Stimulated activated CD4-positive, alpha-beta T cell treated with anti-CD3 and anti-CD28 coated beads, Interleukin-12 subunit alpha, Interleukin-12 subunit beta, amount 100 ng/mL, for 24 hours (primary cell): ENCODE measurements at places on chromosomes 1 and 21.
A peak's percentile ranks its signal among the peaks of the same experiment; 100 is the strongest.

DNA sequence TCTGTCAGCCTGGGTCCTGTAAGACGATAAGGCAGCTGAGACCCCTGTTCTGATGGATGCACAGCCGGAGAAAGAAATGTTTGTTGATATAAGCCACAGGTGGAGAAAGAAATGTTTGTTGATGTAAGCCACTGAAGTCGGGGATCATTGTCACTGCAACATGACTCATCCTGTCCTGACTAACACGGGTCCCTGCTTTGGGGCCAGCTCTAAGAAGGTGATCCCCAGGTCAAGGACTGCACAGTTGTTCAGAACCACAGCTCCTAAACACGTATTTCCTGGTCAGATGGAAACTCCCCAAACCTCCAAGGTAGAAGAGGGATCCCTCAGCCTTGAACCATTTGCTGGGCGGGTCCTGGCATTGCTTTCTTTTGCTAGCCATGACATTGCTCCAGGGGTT lies 86.4 kb upstream of the IGSF21 start:
- DNase-seq: no peak

- no peak for DNase-seq
These were observed 4.4 kb downstream of the NTPCR start for GRCh38 chr1:232954594-232955365.

DNA sequence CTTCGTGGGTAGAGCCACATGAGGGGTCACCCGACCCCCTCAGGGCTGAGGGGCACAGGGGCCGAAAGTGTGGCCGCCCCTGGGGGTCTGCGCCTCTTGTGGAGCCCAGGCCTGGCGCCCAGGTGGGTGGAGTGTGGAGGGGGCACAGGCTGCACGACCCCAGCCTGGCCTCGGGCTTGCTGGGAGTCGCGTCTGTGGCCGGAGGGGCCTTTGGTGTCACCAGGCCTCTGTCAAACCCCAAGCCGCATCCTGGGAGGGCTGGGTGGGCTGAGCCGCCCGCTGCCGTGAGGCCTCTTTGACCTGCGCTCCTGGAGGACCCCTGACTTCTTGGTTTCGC lies 60.7 kb downstream of the FAAP20 start:
- no peak for DNase-seq

DNA sequence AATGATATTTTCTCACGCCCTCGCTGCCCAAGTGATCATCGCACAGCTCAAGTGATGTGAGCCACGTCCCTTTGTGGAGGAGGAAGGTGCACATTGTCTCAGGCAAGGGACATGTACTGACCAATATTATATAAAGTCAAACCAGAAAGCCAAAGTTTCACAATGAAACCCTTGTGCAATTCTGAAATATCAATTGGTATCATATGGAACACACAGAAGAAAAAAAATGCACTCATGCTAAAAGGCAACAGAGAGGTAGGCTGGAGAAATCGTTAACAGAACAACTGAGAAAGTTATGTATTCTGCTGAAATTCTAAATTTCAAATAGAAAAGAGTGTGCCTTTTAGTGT lies 1.9 kb downstream of the JAM2 start:
- DNase-seq: no peak

GRCh38 chr1:37069406-37069805 lies 35.1 kb upstream of the GRIK3 start:
- no peak for DNase-seq

DNA sequence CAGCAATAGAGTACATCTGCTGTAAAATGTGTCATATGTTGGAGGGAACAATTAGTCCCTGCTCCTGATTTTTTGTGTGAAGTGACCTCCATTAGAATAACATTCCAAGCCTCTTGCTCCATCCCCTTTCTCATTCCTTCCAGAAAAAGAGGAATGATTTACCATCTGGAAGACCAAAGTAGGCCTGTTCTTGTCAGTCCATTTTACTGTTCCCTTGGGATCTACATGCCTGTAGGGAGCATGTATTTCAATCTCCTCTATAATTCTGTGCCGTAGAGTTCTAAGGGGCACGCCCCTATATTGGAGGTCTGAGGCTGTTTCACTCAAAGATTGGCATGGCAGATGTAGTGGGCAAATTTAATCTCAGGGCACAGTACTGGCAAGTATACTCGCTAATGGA lies 48.8 kb upstream of the MAN1A2 start:
- DNase-seq: no peak

GRCh38 chr1:84253891-84254290 lies 47.6 kb upstream of the SAMD13 start:
- DNase-seq: no peak

DNA sequence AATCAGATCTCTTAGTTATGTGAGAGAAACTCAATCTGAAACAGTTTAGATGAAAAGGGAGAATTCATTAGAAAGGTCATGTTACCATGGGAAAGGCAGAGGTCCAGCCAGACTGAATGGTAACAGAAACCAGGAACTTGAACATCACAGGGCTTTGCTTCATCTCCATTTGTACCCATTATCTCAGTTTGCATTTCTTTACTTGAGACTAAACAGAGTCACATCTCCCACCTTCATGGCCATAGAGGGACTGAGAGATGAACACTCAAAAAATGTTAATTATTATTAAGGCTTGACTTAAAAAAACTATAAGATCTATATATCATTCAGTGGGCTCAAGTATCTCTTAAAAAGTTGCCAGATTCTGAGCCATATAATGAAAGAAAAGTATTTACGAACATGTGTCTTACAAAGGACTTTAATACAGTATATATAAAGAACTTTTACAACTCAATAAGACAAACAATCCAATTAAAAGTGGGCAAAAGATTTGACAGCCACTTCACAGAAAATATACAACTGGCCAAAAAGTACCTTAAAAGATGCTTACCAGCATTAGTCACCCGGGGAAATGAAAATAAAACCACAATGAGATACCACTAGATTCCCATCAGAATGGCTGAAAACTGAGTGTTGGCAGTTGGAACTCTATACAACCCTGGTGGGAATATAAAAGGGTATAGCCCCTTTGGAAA lies 13.2 kb downstream of the KYAT3 start:
- no peak for DNase-seq

DNA sequence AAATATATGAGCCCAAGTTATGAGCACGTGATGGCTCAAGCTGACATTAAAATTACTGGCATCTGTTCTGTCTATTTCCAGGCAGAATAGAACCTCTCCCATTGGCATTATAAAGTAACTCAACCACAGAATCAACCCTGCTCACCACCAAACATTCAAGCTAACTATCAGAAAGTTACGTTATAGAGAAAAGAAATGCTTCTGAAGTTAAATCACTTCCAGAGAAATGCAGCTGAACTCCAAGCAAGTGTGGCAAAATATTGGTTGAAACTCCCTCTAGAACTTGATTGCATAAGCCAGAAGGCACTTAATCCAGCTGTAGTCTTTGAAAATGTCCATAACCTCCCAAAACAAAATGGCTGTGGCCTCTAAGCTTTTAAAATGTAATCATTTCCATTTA lies 36.2 kb upstream of the UBE2U start:
- DNase-seq: no peak

GRCh38 chr21:36113647-36114428 lies 21.0 kb upstream of the CBR3 start:
- DNase-seq: no peak

DNA sequence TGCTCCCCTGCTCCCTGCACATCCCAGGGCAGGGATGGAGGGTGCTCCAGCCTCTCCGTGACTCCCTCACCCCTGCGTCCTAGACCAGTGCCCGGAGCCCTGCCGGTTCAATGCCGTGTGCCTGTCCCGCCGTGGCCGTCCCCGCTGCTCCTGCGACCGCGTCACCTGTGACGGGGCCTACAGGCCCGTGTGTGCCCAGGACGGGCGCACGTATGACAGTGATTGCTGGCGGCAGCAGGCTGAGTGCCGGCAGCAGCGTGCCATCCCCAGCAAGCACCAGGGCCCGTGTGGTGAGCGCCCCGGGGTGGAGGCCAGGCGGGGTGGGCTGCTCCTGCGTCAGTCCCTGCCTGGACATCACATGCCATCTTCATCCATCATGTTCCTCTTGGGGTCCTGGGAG lies 22.0 kb downstream of the AGRN start:
- no peak for DNase-seq

GRCh38 chr21:20404915-20405314 lies 593.3 kb upstream of the NCAM2 start:
- DNase-seq: no peak

DNA sequence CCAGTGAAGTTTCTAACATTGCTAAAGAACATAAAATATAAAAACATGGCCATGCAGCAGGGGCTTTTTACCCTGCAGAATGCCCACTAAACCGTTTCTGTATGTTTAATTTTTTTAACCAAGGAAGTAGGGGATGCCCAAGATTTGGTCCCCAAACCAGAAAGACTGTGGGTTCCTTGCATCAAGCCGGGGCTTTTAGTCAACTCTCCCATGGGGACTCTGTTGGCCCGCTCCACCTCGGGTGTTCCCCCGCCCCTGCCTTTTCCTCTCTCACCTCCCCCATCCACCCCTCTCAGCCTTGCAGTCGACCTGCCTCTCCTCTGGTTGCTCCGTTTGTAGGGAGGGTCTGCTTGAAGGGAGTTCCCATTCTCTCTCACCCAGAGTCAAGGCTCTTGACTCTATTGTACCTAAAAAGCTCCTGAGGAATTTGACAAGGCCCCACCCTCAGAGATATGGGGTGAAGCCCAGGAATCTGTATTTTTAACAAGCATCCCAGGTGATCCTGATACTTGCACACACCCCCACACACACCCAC lies 117.5 kb downstream of the TOMM20 start:
- DNase-seq: peak; percentile 63

- DNase-seq: no peak
These were observed 285.3 kb upstream of the C1orf105 start for GRCh38 chr1:172135076-172135672.

DNA sequence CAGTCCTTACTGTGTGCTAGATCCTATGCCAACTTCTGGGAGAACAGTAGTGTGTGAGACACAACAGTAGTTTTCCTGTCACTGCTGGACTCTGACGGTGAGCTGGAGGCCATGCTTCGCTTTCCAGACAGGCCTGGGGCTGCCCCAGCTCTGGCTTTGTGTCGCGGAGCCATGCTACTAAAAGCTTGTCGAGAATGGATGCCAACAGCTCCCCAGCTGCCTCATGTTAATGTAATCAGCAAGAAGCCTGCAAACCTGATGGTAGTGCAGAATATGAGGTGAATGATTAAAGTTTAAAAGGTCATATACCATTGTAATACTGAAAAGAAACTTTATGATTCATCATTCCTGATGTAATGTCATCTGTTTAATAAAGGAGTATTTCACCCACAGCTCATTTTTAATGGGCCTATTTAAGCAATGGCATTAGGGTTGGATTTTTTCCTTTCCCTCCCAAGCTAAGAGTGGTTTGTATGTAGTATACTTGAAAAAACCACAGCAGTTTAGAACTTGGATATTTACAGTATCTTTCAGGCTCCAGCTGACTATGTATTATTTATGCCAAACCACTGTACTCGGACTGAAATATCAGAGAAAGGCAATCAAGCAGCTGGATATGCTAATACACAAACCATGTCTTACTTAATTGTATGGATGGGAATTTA lies 343.0 kb downstream of the NUF2 start:
- DNase-seq: no peak

GRCh38 chr1:227892489-227893299 lies 55.0 kb downstream of the WNT9A start:
- no peak for DNase-seq

- no peak for DNase-seq
These were observed 1.9 kb upstream of the PIGV start for GRCh38 chr1:26785611-26786436.

- DNase-seq: no peak
These were observed 203.3 kb downstream of the LMX1A start for GRCh38 chr1:165153182-165153581.

GRCh38 chr1:228364706-228365213 lies 41.9 kb downstream of the TRIM11 start:
- DNase-seq: no peak

DNA sequence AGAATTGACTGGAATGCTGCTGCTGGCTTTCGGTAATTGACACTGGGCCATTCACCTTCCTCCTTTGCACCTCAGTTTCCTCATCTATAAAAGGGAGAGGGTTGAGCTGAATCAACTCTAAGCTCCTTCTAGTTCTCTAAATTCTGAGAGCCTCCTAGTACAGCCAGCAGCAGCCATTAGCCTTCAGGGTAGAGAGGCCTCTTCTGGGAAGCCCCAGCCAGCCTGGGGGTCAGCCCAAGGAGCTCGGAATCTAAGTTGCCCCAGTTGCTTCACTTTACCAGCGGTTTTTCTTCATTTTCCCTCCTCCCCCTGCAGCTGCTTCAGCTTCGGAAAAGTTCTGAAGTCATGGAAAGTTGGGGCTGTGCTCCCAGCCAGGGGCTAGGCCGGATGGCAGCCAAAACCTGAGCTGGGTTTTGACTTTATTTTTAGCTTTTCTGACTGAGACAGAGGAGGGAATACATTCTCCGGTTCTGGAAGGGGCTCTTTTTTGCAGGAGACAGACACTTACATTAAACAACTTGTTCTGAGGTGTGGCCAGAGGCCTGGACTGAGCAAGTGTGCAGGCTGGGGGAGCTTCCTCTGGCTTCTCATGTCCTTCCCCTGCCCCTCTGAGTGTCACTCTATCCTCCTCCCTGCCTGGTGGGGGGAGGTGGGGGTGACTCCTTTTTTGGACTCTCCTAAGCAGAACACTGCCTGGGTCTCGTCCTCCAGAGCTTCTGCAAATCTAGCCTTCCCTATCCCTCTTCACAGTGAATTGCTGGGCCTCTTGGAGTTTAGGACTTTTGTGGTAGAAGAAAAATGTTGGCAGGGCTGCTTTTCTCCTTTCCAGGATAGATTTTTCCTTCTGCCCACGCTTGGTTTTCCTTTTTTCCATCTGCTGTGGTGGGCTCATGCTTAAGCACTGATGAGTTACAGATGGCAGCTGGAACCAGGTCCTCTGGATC lies 14.4 kb downstream of the LMNA start:
- no peak for DNase-seq

- peak; percentile 43 for DNase-seq
These were observed 12.6 kb downstream of the METTL13 start for GRCh38 chr1:171794085-171794484.

GRCh38 chr1:181504399-181504842 lies 21.1 kb downstream of the CACNA1E start:
- DNase-seq: no peak

- no peak for DNase-seq
These were observed 90.0 kb downstream of the POU2F1 start for GRCh38 chr1:167310732-167311131.

DNA sequence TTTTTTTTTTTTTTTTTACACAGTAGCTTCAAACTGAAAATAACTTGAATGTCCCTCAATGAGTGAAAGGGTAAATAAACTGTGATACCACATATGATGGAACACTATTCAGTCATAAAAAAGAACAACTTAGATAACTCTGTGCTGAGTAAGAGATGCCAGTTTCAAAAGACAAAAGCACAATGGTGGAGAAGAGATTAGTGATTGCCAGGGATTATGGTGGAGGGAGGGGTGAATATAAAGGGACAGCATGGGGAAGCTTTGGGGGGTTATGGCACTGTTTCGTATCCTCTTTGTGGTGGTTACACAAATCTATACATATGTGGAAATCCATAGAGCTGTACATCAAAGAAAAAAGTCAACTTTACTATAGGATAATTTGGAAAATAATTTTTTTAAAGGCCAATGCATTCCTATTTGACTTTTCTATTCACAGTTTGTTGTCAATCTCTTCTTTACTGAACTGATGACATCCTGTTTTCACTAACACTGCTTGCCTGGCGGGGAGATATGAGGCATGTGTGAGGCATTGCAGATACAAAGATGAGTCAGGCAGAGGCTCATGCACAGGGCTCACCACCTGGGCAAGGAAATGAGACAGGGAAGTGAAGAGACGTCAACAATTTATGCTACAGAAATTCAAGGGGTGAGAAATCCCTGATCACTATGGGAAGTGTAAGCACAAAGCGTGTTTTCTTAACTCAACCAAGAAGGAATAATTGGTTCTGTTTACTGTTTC lies 302.7 kb downstream of the DUSP10 start:
- peak; percentile 37 for DNase-seq

GRCh38 chr21:22444990-22445389 lies 1446.8 kb downstream of the NCAM2 start:
- no peak for DNase-seq
